ENCODE measurements at places on chromosomes 1 and 21.

DNA sequence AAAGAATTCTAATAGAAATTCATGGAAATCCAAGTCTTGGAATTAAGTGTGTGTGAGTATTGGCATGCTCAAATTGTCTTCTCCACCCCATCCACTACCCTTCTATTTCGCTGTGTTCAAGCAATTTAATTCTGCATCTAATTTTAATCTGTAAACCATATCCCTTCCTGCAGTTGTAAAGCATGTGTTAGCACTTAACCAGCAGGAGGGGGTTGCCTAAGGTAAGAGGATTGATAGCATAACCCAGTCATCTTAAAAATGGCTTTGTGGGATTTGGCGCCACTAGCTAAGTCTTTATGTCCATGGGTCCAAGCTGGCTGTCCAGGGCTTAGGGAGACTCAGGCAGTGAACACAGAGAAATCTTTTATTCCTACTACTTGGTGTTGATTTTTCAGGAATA lies 210.3 kb downstream of the PTPRC start:
- no peak for DNase-seq

- DNase-seq, result peak; percentile 88
Observed at GRCh38 chr1:52002038-52002917, 11.8 kb upstream of the RAB3B start.

DNA sequence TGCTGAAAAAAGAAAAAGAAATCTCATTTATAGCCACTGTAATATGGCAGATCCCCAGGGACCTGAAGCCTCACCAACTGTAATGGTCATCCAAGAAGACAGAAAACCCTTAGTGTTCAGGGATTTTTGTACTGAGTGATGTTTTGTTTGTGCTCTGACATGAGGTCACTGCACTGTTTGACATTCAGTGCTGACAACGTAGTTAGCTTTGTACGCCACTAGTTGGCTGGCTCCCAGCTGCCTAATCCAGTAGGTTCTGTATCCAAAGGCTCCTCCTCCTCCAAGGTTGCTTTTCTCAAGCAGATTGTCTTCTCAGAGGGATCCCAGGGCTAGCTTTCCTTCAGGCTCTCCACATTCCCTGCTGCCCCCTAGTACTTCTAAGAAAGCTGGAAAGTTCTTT lies 9.5 kb upstream of the YRDC start:
- DNase-seq, result no peak

DNA sequence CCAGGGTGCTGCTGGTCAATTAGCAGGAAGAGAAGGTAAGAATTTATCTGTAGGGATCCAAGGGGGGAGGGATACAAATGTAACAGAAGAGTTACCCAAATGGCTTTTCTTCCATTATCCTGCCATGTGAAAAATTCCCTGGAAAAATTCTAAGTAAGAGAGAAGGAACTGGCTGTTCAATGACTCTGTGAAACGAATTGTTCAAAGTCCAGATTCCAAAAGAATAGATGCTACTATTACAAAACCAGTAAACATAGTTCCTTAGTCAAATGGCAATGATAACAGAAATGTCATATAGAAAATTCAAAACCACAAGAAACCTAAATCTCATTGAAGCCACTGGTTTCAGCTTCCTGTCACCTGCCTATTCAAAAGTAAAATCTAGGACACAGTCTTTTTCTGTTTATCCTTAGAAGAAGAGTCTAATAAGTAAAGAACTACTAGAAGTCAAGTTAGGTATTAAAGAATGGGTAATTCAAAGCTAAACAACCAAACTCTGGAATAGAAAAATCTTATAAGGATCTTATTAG lies 102.6 kb downstream of the ZNF644 start:
- DNase-seq, result peak; percentile 28

DNA sequence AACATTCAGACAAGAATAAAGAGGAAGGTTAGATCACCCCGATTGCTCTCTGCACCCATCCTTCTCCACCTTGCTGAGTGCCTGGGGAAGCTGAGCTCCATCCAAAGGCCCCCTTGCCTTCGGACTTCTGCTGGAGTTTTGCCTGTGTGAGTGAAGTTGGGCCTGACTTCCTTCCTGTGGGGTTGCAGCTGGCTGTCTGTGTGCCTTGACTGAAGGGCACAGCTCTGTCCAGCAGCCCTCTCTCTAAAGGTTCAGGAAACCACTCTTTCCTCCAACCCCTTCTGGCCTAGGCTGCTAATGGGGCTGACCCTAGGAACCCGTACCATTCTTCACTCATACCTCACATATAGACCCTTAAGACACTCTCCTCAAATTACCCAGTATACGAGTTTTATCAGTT lies 173.4 kb upstream of the HMCN1 start:
- peak; percentile 29 for DNase-seq

GRCh38 chr21:35396655-35397054 lies 347.6 kb upstream of the RUNX1 start:
- no peak for DNase-seq

DNA sequence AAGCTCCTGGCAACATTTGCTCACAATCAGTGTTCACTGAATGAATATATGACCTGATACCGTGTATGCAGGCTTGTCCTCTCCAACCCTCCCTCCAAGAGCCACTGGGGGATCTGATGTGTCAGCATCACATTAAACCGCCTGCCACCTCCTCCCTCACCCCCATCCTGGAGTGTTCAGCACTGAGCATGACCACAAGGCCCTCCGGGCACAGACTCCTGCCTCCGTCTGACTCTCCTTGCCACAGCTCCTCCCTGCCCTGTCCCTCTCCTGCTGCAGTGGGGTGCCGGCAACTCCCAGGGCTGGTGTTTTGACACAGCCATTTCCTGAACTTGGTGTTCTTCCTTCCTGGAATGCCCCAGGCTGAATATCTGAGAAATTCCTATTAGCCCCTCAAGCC lies 136.7 kb downstream of the FCRL5 start:
- DNase-seq, result no peak

- DNase-seq, result no peak
Observed at GRCh38 chr1:53482441-53483153, 23.4 kb downstream of the DMRTB1 start.

DNA sequence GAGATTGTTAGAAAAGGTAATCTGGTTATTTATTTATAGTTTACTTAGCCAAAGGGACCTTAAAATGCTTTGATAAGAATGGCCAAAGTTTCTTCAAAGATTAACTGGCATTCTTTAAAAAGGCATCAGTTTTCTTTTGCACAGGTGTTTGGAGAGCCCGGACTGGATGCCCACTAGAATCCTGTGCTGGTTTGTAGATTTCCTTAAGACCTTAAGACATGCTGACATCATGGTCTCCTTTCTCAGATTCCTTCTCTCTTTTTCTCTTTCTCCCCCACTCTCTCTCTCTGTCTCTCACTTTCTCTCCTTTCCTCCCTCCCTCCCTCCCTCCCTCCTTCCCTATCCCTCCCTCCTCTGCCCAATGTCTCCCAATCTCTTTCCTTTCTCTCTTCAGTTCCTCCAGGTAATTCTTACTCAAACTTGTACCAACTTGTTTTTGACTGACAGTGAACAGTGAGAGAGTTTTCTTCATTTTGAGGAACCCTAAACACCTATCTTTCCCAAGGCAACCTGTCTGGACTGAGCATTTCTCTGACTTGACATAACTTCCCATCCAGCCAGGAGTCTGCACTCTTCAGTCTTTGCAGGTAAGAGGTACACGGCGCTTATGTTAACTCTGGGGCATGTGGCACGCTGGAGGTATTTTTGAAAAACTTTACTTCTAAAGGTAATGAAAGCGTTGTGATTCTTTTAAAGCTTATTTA lies at the start of gene KCNJ15:
Gene KCNJ15, plus strand, starts transcription at position 393 of the 704 bp plus-strand sequence. CDS start 42,271 bp downstream, outside the sequence.
- no peak for DNase-seq

- peak; percentile 81 for DNase-seq
Observed at GRCh38 chr1:85200463-85201339, at the start of gene SYDE2. Gene SYDE2, minus strand, starts transcription at chr1:85201016. Its CDS starts 20 bp downstream, at chr1:85200996.

DNA sequence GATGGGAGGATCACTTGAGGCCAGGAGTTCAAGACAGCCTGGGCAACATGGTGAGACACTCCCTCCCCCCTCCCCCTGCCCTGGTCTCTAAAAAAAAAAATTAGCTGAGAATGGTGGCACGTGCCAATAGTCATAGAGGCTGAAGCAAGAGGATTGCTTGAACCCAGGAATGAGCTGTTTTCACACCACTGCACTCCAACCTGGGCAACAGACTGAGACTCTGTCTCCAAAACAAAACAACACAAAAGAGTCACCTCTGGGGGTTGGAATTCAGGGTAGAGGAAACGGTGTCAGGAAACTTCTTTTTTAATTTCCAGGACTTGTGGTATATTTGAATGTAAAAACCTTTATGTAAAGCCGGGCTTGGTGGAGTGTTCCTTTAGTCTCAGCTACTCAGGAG lies 43.2 kb downstream of the RHOU start:
- no peak for DNase-seq

GRCh38 chr1:27967884-27968466 lies 8.2 kb downstream of the XKR8 start:
- DNase-seq, result no peak

- DNase-seq, result no peak
Observed at GRCh38 chr1:223179786-223180185, 36.7 kb upstream of the TLR5 start.

- DNase-seq, result no peak
Observed at GRCh38 chr1:41681331-41682098, 197.0 kb upstream of the EDN2 start.

- no peak for DNase-seq
Observed at GRCh38 chr1:234658138-234658537, 48.2 kb upstream of the IRF2BP2 start.

DNA sequence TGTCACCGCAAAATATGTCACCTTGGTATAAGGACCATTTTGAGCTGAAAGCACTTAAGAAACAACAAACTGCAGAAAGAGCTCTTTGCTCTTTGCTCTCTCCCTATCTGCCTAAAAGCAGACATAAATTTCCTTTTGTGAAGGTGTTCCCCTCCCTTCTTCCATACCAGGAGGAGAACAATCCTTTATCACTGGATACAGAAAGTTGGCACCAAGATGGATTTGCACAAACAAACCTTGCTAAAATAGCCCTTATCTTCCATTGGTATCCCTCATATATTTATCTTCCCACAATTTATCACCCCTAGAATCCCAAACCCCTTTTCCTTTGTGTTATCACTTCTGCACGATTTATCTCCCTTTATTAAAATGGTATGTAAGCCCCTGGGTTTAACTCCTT lies 51.4 kb downstream of the DPYD start:
- DNase-seq, result no peak

- no peak for DNase-seq
Observed at GRCh38 chr1:62530516-62531154, 66.7 kb upstream of the ANGPTL3 start.

DNA sequence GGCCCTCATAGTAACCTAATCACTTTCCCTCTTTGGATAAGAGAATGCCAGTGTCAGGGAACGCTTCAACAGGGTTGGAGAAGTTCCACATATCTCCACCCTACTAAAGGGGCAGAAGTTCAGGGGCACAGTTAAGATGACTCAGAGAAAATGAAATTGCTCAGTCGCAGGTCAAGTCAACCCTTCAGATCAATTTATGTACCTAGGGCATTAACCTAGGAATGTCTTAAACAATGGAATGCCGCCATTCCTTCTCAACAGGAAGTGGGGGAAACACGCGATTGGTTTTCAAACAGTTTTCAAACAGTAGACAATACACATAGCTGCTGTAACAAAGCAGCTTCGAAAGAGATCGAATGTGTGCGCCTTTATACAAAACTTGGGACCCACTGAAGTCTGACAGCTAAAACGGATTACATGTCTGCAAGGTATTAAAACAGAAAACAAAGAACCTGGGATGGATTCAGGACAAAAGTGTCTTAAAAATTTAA lies 897 bp downstream of the SLC25A24 start:
- no peak for DNase-seq
